T1000 (cell line): ENCODE measurements at places on chromosomes 2 and 18.

DNA sequence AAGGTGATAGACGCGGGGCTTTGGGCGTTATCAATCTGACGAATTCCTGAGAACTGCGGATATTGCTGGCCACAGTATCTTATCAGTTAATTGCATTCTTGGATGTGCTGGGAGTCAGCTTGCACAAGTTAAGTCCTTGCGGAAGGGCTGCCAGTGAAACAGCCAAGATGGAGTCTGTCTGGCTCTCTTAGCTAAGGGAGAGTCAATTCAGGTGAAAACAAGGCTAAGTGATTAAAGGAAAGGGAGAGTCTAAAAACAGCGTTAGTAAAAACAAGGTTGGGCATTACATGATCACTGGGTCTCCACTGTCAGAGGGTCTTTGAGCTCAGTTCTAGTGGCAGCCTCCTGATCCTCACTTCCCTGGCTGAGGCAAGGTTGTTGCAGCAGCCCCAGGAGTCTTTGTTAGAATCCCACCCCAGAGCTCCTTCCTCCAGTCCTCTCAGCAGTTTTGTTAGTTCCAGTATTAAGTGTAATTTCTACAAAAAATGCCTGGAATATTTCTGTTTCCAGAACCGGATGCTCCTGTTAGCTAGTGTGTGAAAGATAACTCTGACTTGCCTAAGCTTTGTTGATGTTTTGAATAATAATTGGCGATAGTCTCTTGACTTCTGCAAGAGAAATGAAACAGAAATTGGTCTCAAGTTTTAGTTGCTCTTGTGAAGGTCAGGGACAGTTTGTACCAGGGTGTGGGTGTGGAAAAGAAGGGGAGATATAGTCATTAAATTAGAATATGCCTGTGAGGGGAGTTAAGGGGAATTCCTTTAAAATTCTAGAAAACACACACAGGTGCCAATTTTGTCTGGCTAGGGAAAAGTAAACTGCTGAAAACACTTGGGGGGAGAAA lies 10.6 kb downstream of the CFLAR start:
- no peak for DNase-seq

DNA sequence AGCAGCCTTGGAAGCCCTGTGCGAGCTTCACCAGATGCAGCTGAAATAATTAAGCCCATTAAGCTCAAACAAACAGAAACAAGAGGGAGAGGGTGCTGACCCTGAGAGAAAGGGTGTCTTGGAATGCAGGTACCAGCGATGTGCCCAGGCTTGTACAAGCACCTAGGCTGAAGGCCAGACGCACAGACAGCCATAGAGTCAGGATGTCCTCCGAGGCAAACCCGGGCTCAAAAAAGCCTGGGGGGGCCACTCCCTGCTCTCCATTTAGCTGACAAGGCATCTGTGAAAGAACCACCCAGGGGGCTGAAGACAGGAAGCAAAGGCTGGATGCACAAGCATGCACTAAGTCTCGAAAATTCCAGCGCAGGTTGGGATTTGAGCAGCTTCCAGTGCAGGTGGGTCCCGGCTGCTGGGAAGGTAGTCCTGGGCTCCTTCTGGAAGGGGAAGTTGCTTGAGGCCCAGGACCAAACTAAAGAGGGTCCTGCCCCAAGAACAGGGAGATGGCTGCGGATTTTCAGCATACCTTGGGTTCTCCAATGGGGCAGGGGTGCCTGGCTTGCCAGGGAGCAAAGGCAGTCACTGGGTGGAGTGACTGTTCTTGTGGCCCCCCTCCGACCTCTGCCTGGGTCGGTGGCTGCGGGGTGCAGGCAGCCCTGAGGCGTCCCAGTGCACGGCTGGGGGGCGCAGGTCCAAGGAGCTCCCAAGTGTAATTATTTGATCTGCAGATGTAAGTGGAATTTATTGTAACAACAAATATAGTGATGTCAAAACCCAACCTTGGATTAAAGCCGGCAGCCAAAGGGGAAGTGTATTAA lies 5.9 kb downstream of the GBX2 start:
- DNase-seq, result no peak

- no peak for DNase-seq
These were observed 4.7 kb upstream of the ITSN2 start for GRCh38 chr2:24365051-24365450.

- no peak for DNase-seq
These were observed 5.8 kb downstream of the DLX1 start for GRCh38 chr2:172091000-172091641.

DNA sequence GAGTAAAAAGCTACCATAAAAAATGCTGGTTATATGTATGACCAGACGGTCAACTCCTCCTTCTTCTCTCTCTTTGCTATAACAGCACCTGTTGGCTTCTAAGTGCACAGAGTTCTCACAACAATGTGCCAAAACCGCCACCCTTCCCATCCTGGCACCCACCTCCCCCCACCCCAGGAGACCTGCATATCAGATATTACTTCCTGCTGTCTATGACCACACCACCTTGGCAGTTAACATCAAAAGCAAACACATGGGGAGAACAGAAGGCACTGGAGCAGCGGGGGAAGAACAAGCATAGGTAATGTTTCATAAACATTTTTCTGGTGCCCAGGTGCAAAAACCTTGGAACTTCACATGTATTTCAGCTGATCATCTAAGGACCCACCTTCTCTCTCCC lies 15.5 kb downstream of the SPRED2 start:
- no peak for DNase-seq

DNA sequence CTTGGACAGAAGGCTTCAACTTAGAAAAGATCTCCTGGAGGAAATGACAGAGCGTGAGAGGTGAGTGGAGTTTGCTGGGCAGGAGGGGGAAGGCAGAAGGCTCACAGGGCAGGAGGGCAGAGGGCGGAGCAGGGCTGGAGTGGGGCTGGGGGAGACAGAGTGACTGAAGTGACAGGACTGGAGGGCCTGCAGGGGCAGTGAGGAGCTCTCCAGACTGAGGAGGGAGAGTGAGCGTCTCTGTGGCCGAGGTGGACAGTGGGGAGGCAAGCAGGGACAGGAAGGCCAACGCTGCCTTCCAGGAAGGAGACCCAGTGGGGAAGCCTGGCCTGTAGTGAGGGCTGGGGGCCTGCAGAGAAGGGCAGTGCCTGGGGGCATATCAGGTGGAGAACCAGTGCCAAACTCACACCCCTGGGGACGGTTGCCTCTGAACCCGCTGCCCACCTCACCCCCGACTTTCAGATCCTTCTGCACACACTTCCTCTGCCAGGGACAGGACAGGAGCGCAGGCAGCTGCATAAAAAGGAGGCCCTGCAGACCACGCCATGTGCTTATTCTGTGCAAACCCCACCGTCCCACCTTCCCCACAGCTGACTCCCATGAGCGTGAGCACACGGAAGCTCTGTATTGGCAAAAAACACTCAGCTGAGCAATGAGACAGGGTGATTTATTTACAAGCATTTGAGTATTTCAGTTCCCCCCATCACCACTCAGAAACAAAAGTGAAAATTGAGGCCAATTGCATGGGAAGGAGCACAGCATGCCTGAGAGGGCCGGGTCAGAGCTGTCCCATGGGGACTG lies 244.3 kb downstream of the FAM210A start:
- no peak for DNase-seq

DNA sequence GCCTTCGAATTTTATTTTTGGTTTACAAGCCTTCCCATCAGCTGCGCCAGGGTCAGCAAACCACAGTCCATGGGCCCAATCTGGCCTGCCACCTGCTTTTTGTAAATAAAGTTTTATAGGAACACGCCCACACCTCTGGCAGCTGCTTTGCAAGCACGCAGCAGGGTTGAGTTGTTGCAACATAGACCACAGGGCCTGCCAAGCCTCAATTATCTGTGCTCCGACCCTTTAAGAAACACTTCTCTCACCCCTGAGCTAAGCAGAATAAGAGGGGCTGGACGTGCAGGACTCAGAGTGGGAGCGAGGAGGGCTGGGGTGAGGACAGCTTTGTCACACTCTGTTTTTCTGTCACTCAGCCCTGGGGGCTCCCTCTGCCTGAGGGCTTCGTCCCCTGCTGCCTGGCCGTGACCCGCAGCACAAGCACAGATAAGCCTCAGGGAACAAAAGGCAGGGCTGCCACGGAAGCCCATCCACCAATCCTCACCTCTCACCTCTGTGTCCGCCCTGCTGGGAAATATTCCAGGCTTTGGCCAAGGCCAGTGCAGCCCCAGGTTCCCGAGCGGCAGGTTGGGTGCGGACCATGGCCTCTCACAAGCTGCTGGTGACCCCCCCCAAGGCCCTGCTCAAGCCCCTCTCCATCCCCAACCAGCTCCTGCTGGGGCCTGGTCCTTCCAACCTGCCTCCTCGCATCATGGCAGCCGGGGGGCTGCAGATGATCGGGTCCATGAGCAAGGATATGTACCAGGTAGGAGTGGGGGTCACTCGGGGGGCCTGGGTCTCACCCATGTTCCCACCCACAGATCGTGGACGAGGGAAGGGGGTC lies at the start of gene AGXT:
TSS of gene AGXT (plus strand) at position 539 of the 823 bp plus-strand sequence. CDS start at position 581, 42 bp downstream.
- no peak for DNase-seq

DNA sequence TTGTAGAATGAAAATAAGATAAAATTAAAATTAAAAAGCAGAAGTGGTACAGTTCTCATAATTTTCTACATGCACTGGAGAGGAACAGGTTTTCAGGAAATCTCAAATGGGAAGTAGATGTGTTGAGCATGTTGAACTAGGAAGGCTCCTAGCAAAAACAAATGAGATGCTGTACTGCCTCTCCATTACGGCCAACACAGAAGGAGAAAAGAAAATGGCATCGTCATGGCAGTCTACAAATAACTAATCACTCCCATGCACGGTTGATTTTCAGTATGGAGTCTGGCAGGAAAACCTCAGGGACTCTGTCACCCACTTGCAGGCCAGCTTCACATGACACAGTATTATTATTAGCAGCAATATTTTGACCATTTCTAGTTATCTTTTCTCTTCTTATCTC lies 278.7 kb downstream of the NRXN1 start:
- no peak for DNase-seq

DNA sequence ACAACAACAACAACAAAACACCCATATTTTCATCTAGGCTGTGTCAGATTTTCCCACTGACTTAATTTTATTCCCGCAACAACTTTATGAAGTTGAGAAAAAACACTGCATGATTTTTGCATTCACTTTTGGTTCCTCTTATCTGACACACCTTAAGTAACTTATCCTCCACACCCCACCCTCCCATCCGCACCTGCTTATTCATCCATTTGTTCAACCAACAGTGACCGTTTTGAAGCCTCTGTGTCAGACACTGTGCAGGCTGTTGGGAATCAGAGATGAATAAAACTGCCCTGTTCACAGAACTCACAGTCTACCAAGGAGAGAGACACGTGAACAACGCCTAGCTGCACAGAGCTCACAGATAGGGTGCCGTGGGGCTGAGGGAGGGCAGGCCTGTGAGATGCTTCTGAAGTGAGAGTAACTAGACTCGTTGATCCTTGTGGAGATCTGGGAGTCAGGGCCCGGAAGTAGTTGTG lies 7.4 kb downstream of the CNNM4 start:
- DNase-seq, result no peak

GRCh38 chr2:3313781-3314375 lies 63.7 kb downstream of the EIPR1 start:
- no peak for DNase-seq
